Femur (tissue), 1 donor: ENCODE measurements at places on chromosomes 5 and 9.

DNA sequence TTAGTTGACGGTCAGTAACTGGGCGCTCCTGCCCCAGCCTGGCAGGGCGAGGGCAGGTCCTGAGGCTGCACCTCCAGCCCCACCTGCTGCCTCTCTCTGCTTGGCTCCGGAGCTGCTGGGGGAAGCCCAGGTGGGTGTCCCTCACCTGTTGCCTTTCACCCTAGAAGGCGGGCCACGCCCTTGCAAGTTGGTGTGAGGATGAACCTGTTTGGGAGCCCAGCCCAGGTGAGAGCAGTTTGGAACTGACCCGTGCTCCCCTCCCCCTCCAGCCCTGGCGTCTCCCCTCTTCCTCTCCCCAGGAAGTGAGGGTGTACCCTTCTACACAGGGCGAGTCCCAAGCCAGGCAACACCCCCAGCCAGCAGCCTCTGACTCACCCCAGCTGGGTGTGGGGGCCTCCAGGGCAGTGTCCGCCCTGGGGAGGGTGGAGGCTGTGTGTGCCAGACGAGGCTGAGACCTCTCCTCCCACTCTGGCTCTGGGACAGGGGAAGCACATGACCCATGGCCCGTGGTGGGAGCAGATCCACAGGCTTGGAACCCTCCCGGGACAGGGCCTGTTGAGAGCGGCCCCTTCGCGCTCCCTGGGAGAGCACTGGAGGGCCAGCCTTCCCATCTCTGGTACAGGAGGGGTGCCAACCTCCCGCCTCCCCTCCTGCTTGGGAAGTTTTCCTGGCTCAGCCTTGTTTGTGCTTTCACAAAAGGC is 10.4 kb downstream of the LRRC8A start:
- peak; percentile 75 for DNase-seq

DNA sequence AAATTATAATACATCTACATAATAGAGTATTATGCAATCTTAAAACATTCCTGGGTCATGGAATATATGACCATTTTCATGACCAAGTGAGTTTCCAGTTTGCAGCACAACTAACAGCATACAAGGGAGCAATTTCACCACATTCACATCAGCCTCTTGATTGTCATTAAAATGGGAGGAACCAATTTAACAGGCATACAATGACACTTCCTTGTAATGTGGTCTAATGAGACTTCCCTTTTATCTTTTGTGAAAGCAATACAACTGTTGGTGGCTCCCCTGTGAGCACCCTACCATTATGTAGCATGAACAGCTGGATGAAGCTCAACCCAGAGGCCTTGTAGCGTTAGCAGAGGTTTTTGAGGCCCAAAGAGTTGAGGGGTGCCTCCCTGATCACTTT is 13.6 kb upstream of the TMOD1 start:
- no peak for DNase-seq

GRCh38 chr5:79829260-79829659 is 139.6 kb downstream of the CMYA5 start:
- DNase-seq, result no peak

GRCh38 chr9:32665101-32665500 is 29.6 kb upstream of the TAF1L start:
- DNase-seq, result no peak

DNA sequence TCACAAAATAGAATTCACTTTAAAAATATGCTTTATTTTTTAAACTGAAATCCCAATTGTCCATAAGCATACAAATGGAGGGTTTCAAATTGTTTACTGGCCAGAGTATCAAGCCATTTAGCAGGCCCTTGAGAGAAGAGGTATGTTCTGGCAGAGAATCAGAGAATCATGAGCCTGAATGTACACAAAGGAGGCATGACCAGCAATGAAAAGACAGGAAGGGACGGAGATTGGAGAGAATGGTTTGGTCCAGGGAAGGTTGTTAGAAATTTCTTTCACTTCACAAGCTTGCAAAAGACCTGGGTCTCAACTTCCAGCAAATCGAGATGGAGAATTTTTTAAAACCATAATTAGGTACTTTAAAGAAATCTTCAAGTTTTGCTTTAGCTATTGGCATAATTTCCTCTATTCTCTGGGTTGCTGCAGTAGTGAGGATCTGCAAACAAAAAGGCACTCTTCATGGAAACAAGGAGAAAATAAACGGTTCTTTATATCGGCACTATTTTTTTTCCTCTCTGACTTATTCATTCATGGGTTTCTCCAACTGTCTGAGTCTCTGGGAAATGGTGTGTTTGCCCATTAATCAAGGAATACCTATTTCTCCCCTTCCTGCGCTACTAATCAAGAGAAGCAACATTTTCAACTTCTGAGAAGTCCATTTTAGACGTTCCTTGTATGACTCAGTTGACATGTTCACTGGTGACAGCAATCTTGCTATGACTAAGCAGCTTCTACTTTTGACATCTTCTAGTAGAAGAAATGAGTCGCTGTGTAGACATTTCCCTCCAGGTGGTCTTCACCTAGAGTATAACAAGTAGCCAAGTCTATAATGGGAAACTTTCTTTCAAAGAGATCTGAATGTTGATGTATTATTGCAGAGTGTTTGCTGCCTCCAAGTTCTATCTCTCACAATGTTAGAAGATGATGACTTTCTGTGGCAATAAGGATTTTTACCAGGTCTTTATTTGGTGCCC is 23.1 kb upstream of the ERCC6L2 start:
- DNase-seq, result no peak

GRCh38 chr5:138471052-138471361 is 5.7 kb downstream of the EGR1 start:
- no peak for DNase-seq

GRCh38 chr9:128360826-128361225 is 10.3 kb upstream of the URM1 start:
- no peak for DNase-seq

DNA sequence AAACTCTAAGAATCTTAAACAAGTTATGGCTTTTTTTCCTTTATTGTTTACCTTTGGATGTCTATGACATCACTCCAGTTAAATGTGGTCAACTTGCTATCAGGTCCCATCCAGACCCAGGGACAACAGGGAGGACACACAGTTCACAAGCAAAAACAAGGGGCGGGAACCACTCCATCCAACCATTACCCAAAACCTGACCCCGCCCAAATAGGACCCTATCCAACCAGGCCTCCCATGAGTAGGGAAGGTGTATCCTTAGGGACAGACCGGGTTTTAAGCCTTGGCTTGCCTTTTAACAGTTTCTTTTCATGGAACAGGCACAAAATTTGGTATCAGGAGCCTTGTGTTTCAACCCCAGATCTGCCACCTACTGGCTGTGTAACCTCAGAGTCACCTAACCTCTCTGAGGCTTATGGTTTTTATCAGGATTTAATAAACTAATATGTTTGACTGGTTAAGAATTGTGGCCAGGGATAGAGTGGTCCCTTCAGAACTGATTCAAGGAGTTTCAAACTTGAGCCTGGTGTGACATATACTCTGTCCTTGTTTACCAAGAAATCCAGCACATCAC is 127.7 kb upstream of the RAD23B start:
- DNase-seq, result no peak

GRCh38 chr5:135569755-135570452 is 8.9 kb downstream of the CXCL14 start:
- no peak for DNase-seq

DNA sequence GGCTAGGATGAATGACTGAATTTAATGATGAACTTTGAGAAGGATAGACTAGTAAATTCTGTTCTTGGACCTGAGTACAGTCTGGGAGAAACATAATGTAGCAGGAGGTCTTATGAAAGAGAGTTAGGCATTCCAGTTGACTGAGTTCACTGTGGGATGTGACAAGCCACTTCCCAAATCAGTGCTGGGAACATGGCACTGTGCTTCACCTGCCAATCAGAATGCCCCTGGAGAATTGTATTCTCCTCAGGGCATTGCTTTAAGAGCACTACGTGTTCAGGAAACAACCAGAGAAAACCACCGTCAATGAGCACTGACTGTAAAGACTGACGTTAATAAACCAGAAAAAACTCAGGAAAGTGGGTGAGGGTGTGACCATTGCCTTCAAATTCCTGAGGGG is 1.2 kb downstream of the CCDC107 start:
- no peak for DNase-seq

- DNase-seq, result no peak
Observed at GRCh38 chr5:142364251-142365145, 39.7 kb upstream of the SPRY4 start.

DNA sequence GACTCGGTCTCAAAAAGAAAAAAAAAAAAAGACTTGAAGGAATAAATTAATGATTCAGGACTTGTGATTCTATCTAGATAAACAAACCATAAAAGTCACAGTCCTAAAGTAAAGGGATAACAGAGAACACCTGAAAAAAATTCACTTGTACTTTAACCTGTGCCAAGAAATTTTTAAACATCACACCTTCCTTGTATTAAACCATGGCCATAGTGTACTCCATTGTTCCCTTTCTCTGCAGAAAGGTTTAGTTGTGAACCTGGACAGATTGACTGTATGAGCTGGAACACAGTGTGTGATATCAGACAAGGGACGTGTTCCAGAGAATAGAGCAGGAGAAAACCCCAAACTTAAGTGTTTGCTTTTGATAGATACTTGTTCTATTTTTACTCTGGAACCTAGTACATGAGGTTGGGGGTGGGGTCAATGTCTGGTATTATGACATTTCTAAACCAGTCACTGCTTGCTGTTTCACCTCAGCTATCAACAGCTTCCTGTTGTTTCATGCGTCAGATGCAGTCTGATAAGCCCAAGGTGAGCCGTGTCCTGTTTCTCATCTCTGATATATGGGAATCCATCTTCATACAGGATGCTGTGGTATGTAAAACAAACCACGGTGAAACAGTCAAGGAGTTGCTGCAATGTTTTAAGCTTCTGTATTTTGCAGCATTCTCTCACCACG is 62.5 kb upstream of the ITGA1 start:
- DNase-seq, result no peak

- DNase-seq, result peak; percentile 48
Observed at GRCh38 chr5:15105799-15106393, 234.3 kb upstream of the ANKH start.

DNA sequence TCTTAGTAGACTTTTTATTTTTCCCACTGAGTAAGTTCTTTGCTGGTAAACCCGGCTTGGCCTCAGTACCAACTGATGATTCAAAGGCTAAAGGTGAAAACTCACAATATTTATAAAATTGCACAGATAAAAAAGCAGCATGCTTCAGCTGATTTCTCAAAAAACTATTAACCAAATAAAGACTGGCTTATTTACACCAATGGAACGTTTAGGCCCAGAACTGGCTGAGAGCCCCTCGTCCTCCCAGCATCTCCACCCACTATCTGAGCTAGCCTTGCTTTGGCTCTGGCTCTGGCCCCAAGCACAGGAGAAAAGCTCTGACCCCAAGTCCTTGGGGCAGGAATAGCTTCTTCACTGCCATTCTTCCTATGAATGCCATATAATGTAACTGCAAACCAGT is 68.5 kb downstream of the SPTLC1 start:
- DNase-seq, result no peak

GRCh38 chr5:126003309-126003708 is 419.9 kb upstream of the GRAMD2B start:
- peak; percentile 48 for DNase-seq
